ENCODE measurements at places on chromosomes 6 and 20. TPM values are rescaled to one million over a fixed set of nuclear protein-coding genes. Genes with fewer than 3 reads are reported as not detected.

GRCh38 chr6:89975991-89976693, 81.9 kb downstream of the GJA10 start:
- no peak for DNase-seq

DNA sequence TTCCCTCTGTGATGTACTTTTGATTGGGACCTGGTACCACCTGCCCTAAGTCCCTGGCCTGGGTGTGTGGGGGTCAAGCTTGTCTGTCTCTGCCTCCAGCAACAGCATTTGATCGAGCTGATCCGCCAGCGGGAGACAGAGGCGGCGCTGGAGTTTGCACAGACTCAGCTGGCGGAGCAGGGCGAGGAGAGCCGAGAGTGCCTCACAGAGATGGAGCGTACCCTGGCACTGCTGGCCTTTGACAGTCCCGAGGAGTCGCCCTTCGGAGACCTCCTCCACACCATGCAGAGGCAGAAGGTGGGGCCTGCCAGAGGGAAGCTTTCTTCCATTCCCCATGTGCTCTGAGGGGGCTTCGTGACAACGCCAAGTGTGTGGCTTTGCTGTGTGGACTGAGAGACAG, 5.4 kb downstream of the GID8 start:
- DNase-seq = no peak

COX7A2 gene
- total RNA-seq = 506 TPM

JAG1 gene
- total RNA-seq = 0.33 TPM

MEI4 gene
- total RNA-seq = not detected

Data from activated T-cell treated with anti-CD3 and anti-CD28 coated beads, Interleukin-2, amount 50 U/mL, for 4 hours (primary cell).